ENCODE measurements at places on chromosomes 7 and 10.

GRCh38 chr10:102814873-102815661, 22.1 kb downstream of the CYP17A1 start:
- peak; percentile 19 for DNase-seq

- no peak for DNase-seq
Observed at GRCh38 chr10:46272863-46273415, 13.9 kb upstream of the ANTXRL start.

- DNase-seq: no peak
Observed at GRCh38 chr7:42082144-42082543, 154.9 kb downstream of the GLI3 start.

DNA sequence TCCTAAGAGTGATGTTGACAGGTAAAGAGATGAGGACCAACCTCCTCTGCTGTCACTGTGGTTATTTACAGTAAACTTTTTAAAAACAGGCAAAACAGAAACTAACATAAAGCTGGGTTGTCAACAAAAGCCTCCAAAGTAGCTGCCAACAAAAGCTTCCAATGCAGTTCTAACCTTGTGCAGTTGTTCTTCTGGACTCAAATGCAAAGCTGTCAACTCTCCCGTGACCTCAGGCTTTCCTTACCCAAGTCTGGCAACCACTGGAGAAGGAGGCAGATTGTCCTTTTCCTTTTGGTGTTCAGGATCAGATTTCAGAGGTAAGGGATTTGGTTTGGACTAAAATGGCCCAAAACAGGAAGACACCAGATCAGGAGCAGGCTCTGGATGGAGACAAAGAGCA, 63.1 kb downstream of the DLG5 start:
- DNase-seq: no peak

DNA sequence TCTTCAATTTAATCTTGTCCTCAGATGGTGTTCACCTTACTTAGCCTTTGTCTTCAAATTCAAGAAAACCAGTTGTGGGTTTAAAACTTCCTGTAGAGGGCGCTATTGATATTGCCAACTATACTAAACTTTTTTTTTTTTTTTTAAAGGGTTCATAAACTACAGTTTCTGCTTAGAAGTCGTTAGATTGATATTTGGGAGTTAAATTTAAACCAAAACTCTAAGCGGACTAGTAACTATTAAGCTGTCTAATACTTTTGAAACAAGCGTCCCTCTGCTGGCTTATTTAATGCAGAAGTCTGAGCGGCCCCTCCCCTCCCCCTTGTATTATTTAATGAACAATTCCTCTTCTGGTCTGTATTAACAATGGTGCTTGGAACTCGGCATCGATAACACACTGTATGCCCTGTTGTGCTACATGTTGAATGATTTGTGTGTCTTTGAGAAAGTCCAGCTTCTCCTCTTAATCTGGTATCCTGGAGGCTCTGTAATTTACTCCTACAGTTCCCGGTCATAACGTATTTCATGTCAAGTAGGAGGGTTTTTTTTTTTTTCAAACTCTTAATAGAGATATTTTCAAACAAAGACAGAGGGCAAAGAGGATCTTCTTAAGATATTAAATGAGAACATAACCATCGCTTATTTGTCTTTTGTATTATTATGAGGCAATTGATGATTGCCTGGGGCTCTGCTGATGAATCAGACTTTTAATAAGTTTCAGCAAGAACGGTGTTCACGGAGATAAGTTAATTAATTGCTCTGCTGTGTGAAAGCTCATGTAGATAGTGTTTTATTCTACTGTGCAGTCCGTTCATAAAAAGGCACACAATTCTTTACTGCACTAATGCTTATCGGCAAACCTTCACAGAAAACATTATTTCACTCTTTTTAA, 22.6 kb upstream of the CREB5 start:
- peak; percentile 76 for DNase-seq

GRCh38 chr7:44066111-44066460, 719 bp upstream of the PGAM2 start:
- no peak for DNase-seq

DNA sequence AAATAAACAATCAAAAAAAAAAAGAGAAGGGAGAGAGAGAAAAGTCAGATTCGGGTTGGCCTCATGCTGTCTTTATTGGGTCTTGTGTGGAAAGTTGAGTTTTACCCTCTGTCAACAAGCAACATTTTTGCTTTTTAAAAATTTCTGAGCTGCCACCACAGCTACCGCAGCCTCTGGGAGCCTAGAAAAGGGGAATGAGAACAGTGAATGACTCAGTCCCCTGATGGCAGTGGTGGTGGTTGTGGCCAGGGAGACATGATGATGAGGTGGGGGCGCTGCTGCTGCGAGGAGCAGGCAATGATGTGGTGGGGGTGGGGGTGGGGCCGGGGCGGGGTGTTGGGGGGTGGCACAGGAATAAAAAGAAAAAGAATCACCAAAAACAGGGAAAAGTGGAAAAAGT, 20.0 kb upstream of the CREB3L2 start:
- peak; percentile 30 for DNase-seq

GRCh38 chr7:148611692-148612091, 21.1 kb downstream of the C7orf33 start:
- DNase-seq: no peak
